Stimulated activated CD8-positive, alpha-beta memory T cell treated with anti-CD3 and anti-CD28 coated beads, Interleukin-2, amount 100 ng/mL, for 1 hour (primary cell): ENCODE measurements at places on chromosomes 2 and 18.

- DNase-seq, result no peak
Observed at GRCh38 chr2:52264911-52265310, 1233.0 kb upstream of the NRXN1 start.

DNA sequence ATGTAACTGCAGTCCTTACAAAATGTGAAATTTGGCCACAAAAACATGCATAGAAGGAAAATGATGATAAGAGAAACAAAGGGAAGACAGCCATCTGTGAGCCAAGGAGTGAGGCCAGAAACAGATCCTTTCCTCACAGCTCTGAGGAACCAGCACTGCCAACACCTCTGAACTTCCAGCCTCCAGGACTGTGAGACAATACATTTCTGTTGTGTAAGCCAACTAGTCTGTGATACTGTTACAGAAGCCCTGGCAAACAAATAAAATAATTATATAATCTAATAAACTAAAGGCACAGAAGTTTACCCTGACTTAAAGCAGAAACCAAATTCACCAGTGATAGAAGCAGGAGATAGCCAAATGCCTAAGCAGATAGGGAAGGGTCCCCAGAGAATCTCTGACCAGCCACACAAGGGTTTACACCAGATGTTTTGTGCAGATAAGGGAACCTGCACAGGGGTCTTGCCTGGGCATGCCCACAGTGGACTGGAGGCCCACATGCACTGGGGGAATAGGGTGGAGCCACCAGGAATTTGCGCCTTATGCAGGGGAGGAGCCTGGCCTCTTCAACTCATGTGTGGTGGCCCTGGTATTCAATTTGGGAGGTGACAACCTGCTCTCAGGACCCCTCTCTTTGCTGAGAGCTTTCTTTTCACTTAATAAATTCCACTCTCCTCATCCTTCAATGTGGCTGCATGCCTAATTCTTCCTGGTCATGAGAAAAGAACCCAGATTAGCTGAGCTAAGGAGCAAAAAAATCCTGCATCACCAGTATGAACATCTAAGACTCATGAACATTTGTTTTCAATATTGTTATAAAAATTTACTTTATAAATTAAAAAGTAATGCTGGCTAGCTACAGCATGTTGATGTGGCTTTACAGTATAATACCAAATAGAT is 3.8 kb upstream of the GCC2 start:
- DNase-seq, result no peak

DNA sequence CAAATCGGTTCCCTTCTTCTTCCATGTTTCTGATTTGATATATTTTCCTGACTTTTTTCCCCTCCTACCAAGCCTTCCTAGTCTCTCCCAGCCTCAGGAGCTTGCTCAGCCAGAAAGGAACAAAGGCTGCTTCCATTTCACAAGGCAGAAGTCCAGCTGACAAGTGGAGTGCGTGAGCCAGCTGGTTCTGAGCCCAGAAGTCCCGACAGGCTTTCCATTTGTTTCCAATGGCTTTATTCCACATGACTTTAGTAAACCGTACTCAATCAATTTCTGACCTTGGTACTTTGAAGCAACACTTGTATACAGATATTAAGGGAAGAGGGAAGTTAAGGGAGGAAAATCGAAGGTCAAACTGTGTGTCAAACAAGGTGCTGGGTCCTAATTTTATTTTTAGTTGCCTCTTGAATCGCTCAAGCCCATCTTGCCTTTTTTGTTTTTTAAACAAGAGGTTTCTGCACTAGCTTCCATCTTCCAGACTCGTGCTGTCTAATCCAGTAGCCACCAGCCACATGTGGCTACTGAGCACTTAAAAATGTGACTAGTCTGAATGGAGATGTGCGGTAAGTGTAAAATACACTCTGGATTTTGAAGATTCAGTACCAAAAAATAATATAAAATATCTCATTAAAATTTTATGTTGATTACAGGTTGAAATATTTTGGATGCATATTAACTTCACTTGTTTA is 36.2 kb downstream of the WIPF1 start:
- DNase-seq, result no peak

GRCh38 chr2:31319406-31320175 is 85.6 kb downstream of the EHD3 start:
- no peak for DNase-seq

GRCh38 chr2:119513832-119514231 is 10.5 kb downstream of the SCTR start:
- DNase-seq, result no peak
